ENCODE measurements at places on chromosomes 6 and 20.

DNA sequence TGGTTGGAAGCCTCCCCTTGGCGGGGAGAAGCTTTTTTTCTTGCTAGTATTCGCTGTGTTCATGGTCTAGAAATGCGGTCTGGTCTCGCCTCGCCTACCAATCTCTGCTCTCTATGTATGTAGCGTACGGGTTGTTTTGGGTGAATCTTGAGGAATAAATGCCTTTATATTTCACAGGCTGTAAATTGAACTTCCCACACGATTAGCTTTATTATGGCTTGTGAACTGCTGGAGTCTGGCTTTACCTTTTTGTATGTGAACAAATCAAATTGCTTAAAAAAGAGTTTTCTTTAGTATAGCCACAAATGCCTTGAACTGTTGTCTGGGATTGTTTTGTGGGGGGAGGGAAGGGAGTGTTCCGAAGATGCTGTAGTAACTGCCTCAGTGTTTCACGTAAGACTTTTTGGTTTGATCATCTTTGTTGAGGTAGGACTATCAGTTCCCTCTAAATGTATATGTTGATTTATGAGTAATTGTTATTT, 2.2 kb downstream of the INSM1 start:
- no peak for DNase-seq

DNA sequence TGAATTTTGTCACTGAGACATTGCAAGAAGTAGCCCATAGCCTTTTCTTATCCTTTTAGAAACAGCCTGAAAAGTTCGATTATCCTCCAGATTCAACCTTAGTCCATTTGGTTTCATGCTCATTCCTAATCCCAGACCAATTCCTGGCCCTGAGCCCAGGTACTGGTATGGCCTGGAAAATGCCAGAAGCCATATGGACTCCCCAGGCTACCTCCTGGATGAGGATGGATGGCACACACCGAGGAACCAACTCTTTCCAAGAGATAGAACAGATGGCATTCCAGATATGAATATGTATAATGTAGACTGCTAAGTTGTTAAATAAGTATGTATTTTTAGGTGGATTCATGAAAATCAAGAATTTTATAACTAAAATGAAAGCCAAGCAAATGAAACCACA, 51.6 kb upstream of the SNAP25 start:
- no peak for DNase-seq

- no peak for DNase-seq
Measured at GRCh38 chr6:93325761-93326160, 93.6 kb downstream of the EPHA7 start.

DNA sequence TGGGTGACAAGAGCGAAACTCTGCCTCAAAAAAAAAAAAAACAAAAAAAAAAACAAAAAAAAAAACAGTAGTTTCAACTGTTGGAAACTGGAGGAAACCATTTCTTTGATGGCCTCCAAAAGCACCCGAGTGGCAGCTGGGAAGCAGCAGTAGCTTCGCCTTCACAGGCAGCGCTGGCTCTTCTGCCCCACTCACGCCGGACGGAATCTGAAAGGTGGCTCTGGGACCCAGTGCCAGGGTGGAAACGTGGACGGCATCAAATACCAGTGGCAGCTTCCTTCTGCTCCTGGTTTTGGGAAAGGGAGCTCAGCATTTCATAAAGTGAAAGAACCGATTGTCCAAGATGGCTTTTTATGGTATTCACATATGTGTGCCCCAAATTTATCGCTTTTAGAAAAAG, 159.4 kb downstream of the SMOC2 start:
- DNase-seq = no peak

Measured in AG09309 (cell line).